ENCODE measurements at places on chromosomes 2 and 18.

DNA sequence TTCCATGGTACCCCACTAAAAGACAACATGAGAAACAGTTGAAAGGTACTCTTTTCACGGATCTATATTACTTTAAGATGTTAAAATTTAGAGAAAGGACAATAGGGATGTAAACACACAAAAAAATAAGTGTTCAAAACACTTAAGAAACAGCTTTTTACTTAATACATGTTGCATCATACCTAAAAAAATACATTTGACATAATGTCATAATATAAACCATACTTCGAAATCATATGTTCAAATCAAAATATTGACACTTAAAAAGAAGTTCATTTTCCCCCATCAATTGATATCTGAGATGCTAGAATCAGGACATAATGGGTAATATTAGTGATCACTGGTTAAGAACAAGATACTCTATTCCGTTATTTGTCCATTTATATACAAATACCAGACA, 124.9 kb downstream of the GRB14 start:
- no peak for DNase-seq

- DNase-seq: no peak
These were observed 368.5 kb upstream of the TRIB2 start for GRCh38 chr2:12348216-12348615.

DNA sequence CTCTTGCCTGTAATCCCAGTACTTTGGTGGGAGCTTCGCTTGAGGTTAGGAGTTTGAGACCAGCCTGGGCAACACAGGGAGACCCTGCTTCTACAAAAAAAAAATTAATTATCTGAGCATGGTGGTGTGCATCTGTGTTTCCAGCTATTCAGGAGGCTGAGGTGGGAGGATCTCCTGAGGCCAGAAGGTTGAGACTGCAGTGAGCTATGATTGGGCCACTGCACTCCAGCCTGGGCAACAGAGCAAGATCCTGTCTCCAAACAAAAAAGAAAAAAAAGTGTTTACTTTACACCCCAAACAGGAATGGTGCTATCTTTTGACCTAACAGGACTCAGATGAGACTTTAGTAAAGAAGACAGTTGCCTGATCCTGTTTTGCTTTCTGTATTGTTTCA, 35.6 kb downstream of the MAL start:
- DNase-seq: no peak

DNA sequence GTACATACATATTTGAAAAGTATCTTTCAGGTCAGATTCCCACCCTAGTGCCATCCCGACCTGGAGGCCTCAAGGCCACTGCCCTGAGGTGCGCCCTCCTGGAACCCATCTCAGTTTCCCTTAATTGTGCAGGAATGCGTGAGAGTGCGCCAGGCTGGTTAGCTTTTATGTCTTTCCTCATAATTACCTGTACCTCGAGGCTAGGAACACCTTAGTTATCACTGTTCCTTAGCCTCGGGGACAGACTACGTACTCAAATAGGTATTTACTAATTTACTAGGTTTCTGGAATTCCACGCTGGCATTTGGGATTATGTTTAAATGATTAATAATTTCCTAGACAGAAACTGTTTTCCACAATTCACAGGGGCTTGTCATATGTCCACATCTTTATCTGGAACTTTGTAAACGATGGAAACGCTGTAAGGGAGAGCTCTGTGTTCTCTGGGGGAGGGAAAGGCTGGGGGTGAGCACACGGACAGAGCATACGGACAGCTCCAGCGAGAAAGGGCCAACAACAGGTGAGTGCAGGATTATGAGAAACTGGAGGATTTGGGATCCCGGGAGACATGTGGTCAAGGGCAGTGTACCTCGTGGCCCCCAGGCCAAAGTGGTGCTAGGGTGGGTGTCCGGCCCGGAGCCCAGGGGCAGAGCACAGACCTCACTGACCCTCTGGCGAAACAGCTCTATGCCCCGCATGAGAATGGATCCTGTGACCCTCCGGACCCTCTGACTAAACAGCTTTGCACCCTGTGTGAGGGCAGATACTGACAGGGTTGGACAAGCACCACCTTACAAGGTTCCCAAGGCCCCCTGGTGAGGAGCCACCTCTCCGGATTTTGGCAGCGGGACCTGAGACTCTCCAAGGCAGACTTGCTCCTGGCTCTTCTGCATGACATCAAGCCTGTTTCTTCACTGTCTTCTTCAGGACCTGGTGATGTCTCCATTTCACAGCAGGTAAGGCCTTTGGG, 102.0 kb upstream of the PXDN start:
- DNase-seq: no peak

DNA sequence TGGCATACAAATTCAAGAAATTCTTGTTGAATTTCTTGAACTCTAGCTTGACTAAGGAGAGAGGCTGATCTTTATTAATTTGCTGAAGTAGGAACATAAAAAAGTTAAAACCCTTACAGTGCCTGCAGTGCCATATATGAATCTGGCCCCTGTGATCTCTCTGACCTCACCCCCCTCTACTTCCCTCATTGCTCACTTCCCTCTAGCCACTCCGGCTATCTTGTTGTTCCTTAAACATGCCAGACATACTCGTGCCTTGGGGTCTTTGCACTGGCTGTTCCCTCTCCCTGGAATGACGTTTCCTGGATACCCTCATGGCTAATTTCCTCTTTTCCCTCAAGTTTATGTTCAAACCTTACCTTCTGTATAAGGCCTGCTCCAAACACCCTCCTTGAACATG, 246.3 kb upstream of the SIX2 start:
- no peak for DNase-seq

GRCh38 chr2:30232801-30233130, 1.4 kb downstream of the LBH start:
- no peak for DNase-seq

GRCh38 chr2:169757778-169758177, 24.1 kb downstream of the KLHL23 start:
- no peak for DNase-seq

- no peak for DNase-seq
These were observed 105.4 kb downstream of the QPCT start for GRCh38 chr2:37449761-37450296.

DNA sequence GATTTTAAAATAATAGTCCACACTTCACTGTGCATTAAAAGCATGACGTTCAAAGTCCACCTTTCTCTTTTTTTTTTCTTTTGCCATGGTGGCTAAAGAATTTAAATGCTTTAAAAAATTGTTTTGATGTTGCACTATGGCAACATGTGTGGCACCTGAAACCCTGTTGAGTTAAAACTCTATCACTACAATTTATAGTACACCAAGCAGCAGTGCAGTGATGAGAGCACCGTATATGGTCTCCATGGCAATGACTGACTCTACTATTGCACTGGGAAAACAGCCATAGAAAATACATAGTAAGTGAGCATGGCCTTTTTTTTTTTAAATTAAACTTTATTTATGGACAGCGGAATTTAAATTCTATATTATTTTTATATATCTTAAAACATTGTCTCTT, 298.8 kb downstream of the FIGN start:
- DNase-seq: no peak

GRCh38 chr2:235535423-235536130, 41.7 kb downstream of the AGAP1 start:
- DNase-seq: no peak

GRCh38 chr18:24543795-24544498, 83.5 kb downstream of the HRH4 start:
- no peak for DNase-seq

DNA sequence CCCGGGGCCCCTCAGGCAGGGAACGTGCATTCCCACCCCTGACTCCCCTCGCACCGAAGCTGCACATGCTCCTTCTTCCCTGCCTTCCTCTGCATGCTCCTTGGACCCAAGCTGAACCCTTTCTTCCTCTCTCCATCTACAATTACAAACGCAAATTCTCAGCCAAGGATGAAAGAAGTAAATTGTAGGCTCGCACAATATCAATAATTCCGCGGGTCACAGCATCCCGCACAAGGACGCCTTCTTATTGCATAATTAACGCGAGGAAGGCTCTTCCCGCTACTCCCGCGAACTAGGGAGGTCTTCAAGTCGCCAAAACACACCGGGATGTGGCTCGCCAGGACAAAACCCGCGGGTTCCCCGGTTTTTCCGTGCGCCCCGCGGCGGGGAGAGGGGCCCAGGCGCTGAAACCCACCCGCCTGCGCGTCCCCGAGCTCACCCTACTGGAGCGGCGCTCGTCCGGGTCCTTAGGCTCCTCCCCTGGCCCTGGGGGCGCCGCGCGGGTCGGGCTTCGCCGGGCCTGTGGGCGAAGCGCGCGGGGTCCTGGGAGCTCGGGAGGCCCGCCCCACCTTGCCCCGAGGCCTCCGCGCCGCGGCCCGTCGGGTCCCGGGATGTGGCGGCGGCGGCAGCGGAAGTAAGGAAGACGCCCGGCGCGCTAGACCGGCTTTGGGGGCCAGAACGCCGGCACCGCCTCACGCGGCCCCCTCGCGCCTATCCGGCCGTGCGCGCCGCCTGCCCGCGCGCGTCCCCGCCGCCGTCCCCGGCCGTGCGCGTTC, at the start of gene CHST10:
Gene CHST10, minus strand, starts transcription at position 734 of the 776 bp plus-strand sequence. CDS start 10,993 bp downstream, outside the sequence.
- DNase-seq: peak; percentile 19

- peak; percentile 54 for DNase-seq
These were observed 21.7 kb downstream of the LBH start for GRCh38 chr2:30252723-30253701.

- DNase-seq: no peak
These were observed at the start of gene LGALSL for GRCh38 chr2:64453770-64454385. TSS of gene LGALSL (plus strand) at chr2:64454162. CDS start at chr2:64454546, 384 bp downstream.

- DNase-seq: no peak
These were observed 61.8 kb downstream of the CDH2 start for GRCh38 chr18:28115149-28115550.

GRCh38 chr2:63866009-63866709, 24.5 kb downstream of the UGP2 start:
- DNase-seq: no peak

DNA sequence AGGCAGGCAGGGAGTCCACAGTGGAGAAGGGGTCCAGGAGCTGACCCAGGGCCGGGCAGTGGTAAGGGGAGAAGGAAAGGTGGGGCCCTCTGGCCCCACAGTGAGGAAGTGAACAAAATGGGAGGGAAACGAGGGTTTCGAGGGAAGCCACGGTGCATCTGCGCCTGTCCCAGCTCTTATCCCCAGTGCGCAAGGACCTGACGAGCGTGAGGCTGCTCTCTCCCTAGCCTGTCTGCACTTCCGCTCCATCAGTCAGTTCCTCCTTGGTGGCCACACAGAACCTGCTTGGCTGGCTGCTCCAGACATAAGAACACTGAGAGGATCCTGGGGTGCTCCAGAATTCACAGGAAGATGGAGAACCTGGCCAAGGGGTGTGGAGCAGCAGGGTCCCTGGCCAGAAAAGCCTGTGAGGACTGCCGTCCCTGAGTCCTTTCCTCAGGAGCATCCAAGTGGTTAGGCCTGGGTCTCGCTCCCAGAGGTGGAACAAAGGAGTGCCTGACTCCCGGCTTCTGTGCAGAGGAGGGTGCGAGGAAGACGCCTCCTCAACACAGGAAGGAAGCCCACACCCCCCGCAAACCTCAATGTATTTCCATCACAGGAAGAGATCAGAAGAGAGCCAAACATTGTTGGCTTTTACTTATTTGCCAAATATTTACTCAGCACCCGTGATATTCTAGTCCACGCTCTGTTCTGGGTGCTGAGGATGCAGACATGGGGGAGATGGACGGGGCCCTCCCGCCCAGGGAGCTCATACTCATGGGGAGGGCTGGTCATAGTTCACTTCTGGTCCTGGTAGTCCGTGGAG, 43.7 kb upstream of the SEMA4C start:
- peak; percentile 16 for DNase-seq

GRCh38 chr2:22812065-22812680, 572.8 kb upstream of the KLHL29 start:
- DNase-seq: no peak

GRCh38 chr2:98412751-98413458, 31.8 kb upstream of the INPP4A start:
- DNase-seq: peak; percentile 61

GRCh38 chr2:112904883-112905282, 6.1 kb upstream of the IL37 start:
- no peak for DNase-seq

GRCh38 chr18:8124232-8125146, 484.7 kb upstream of the RAB12 start:
- DNase-seq: no peak

GRCh38 chr2:142585785-142586184, 291.7 kb upstream of the KYNU start:
- DNase-seq: no peak

- no peak for DNase-seq
These were observed 590 bp downstream of the EIF2B4 start for GRCh38 chr2:27369471-27370025.

DNA sequence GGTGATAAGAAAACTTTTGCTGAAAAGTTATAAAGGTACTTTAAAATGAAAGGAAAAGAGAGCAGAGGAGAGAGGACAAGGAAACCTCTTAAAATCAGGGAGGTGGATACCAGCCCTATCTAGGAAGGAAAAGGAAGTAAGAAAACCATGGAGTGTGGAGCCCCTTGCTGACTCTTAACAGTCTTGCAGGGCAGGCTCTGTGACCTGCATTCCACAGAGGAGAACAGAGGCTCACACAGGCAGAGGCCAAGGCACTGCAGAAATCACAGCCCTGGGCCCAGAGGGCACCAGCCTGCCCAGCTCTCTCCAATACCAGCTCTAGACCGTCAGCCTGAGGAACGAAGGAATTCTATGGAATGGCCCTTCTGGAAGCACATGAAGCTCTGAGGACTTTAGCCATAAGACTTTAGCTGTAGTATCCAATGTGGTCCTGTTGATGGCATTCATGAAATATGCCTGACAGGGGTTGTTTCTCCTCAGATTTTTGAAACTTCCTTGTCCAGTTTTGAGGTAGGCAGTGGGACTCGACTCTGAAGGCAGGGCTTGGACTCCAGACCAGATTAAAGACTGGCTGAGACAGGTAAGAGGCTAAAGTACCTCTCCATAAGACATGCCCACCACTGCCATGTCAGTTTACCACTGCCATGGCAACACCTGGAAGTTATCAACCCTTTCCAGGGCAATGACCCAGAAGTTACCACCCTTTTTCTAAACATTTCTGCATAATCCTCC, 216.3 kb downstream of the ANAPC1 start:
- no peak for DNase-seq

- no peak for DNase-seq
These were observed 31.0 kb upstream of the MSH6 start for GRCh38 chr2:47751856-47752414.

GRCh38 chr2:28071221-28071620, 180.7 kb downstream of the BABAM2 start:
- no peak for DNase-seq

- no peak for DNase-seq
These were observed 121.2 kb upstream of the TANK start for GRCh38 chr2:161039071-161039470.

- no peak for DNase-seq
These were observed 35.6 kb upstream of the LPIN1 start for GRCh38 chr2:11710632-11711353.

- DNase-seq: peak; percentile 48
These were observed 136.1 kb downstream of the ICOS start for GRCh38 chr2:204072443-204073324.

- no peak for DNase-seq
These were observed 13.2 kb downstream of the BMP10 start for GRCh38 chr2:68857855-68858456.

DNA sequence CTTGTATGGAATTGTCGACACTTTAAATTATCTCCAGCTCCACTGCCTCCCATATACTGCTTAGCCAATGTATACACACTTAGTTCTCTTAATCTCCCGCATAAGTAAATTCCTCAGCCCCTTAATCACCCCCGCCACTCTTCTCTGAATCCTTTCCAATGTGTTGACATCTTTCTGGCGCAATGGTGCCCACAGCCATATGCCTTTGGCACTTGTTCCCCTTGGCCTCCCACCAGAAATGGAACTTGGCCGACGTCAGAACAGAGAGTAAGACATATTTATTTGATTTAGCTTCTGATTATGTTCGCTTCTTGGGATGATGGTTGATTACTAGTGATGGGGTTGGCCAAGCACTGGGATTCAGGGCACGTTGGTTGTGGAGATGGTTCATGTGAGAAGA, 1089.3 kb upstream of the CELF4 start:
- no peak for DNase-seq

Data from stimulated activated CD4-positive, alpha-beta T cell treated with anti-CD3 and anti-CD28 coated beads, Interleukin-1b, Interleukin-23, amount 100 ng/mL, for 4 hours (primary cell).